Fibroblast of skin of abdomen (primary cell): ENCODE measurements at places on chromosomes 12 and 14.

- DNase-seq = no peak
Measured at GRCh38 chr14:95495538-95496025, 20.9 kb downstream of the SYNE3 start.

DNA sequence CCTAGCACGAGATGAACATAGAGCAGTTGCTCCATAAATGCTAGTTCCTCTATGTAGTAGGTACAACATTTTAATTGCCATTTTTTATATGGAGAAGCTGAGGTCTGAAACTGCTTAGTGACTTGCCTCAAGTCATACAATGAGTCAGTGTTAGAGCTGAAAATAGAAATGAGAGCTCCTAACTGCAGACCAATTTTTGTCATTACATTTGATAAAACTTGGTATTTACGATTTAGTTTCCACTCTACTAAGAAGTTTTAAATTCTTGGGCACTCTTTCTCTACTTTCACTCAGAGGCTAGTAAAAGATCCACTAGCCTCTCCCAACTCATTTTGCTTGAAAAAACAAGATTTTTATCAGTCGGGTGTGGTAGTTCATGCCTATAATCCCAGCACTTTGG lies 8.1 kb upstream of the TMED10 start:
- peak; percentile 31 for DNase-seq

DNA sequence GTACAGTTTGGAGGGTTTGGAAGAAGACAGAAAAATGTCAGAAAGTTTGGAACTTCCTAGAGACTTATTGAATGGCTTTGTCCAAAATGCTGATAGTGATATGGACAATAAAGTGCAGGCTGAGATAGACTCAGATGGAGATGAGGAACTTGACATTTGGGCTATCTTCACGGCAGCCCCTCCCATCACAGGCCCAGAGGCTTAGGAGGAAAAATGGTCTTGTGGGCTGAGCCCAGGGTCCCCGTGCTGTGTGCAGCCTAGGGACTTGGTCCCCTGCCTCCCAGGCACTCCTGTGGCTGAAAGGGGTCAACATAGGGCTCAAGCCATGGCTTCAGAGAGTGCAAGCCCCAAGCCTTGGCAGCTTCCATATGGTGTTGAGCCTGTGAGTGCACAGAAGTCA lies 79.0 kb downstream of the CMAS start:
- DNase-seq = no peak

DNA sequence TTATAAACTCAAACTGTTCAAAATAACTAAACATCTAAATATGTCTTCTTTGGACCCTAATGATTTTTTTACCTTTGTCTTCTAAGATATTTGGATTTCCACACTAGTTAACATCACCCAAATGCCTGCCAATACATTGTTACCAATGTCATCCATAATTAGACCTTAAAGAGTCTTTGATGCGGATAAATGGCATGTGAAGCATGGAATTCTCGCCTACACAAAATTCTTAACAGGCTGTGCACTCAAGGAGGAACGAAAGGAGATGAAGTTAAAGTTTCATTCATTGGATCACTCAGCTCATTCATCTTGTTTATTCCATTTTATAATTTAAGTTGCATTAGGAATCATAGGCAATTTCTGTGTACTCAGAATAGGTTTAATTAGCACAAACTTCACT lies 219.7 kb downstream of the ACSS3 start:
- peak; percentile 69 for DNase-seq

DNA sequence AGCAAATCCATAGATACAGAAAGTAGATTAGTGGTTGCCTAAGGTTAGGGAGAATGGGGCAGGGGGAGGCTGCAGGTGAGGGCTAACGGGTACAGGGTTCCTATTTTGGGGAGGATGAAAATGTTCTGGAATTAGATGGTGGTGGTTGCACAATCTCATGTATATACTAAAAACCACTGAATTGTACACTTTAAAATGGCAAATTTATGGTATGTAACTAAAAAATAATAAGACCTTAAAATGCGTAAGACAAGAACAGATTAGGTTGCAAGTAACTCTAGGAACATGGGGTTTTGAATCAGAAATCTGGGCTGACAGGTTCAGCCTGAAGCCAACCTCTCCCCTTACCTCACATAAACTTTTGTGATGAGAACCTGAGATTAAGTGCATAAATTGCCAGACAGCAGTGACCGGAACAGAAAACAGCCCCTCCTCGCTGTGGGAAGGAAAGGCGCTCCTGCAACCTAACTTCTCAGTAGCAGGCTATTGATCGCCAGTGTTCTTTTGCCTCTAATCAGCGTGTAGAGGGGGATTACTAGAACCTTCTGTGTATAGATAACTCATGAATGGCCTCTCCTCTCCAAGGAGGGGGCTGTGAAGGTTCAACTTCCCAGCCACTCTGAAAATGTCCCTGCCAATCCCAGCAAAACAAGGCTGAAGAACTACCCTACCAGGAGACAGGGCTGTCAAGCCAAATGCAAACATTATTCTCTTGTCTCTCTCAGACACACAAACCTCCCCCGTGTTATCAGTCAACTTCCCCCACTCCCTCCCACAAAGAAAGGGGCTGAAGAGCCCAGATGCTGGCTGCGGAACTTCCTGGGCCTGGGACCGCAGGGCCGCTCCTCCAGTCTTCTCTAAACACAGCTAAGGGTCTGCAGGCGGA lies 1.9 kb downstream of the SSH1 start:
- DNase-seq = no peak

GRCh38 chr12:121579190-121579791 lies 1.5 kb downstream of the KDM2B start:
- DNase-seq = no peak

GRCh38 chr14:96906434-96906833 lies 109.3 kb downstream of the VRK1 start:
- no peak for DNase-seq

DNA sequence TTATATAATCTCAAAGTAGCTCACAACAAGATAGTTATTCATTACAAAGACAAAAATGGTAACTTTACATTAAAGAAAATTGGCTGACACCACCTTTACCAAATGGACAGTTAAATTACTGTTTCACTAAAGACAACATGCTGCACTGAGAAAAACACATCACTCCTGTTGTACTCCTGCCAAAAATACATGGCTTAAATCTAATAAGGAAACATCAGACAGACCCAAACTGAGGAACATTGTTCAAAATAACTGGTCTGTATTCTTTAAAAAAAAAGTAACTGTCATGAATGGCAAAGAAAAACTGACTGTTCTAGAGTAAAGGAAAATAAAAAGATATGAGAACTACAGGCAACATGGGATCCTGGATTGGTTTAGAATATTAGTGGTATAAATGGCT lies 151.3 kb upstream of the DCN start:
- DNase-seq = no peak

- DNase-seq = no peak
Measured at GRCh38 chr12:76065917-76066316, 18.6 kb downstream of the NAP1L1 start.

DNA sequence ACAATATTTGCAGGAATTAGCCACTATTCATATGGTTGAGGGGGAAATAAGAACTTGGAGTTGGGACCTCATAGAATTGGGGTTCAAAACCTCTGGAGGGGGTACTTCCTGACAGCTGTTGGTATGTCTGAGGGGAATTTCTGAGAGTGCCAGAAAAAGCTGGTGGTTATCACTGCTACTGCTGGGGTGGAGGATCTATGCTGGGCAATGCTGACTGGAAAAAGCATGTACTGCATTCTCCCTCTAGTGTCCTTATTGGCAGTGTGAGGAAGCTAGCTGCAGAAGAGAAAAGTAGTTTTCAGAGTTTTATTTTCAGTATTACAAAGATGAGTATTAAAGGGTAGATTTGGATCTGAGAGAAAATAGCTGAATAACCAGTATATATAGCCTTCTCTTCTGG lies 88.8 kb downstream of the FUT8 start:
- no peak for DNase-seq

DNA sequence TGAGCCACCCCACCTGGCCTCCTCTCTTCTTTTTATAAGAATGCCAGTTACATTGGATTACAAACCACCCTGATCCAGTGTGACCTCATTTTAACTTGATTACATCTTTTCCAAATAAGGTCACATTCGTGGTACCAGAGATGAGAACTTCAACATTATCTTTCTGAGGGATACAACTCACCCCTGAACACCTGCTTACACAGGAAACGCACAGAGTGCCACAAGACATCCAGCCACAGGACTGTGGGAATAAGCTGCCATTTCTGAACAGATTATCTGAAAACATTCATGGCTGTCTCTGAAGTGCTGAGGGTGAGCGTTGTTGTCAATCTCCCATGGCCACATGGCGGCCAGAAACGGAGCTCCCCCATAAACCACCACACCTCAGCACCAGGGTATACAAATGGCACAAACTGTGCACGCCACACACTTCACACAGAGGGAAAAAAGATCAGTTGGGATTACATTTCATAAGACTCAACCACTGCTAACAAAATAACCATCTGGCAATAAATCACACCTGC lies 23.7 kb downstream of the FOXN3 start:
- no peak for DNase-seq

DNA sequence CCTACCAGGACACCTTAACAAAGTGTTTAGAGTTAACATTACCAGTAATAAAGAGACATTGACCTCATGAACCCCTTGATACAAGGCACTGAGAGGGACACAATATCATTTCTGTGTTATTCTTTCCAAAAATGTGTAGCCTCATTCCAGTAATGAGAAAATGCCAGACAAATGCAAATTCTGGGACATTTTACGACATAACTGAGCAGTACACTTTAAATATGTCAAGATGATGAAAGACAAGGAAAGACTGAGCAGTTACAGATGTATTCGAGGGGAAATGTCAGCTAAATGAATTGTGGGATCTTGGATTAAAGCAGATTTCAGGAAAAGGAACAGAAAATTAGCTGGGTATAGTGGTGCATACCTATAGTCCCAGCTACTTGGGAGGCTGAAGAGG lies 255.6 kb downstream of the ERC1 start:
- peak; percentile 67 for DNase-seq

GRCh38 chr12:106760184-106760531 lies 14.3 kb upstream of the RIC8B start:
- no peak for DNase-seq

DNA sequence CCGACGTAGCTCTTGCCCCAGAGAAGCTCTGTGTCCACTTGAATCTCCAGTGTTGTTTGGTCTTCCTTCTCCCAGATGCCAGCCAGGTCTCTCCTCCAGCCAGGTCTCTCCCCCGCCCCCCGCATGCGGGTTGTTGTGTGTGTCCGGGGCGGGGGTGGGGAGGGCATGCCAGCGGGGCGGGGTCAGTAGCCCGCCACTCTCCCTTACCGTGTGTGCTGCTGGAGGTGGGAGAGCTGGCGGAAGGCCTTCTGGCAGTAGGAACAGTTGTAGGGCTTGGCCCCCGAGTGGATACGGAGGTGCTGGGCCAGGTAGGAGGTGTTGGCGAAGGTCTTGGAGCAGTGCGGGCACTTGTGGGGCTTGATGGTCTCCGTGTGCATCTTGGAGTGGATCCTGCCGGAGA lies 9.2 kb upstream of the ING4 start:
- no peak for DNase-seq

DNA sequence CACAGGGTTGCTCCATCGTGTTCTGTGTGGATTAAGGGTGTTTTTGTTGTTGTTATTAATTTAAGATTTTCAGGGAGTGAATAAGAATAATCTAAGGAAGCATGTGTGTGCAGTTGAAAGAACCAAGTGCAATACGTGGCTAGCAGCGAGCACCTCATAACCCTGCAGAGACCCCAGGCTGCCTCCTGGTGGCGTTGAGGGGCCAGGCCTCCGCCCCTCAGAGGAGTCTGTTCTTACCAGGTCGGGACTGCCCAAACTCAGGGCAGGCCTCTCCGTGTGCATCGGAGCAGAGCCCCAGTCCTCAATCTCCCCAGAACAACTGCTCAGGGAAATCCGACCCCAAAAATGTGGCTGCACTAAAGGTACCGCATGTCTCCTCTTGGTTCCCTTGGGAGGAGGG lies 36.8 kb downstream of the IL31 start:
- DNase-seq = no peak

GRCh38 chr12:53951577-53952334 lies 2.9 kb upstream of the HOXC12 start:
- DNase-seq = no peak

- no peak for DNase-seq
Measured at GRCh38 chr14:90599748-90600507, 203.1 kb downstream of the CALM1 start.

GRCh38 chr12:51475543-51475942 lies 50.9 kb downstream of the SLC4A8 start:
- DNase-seq = no peak

DNA sequence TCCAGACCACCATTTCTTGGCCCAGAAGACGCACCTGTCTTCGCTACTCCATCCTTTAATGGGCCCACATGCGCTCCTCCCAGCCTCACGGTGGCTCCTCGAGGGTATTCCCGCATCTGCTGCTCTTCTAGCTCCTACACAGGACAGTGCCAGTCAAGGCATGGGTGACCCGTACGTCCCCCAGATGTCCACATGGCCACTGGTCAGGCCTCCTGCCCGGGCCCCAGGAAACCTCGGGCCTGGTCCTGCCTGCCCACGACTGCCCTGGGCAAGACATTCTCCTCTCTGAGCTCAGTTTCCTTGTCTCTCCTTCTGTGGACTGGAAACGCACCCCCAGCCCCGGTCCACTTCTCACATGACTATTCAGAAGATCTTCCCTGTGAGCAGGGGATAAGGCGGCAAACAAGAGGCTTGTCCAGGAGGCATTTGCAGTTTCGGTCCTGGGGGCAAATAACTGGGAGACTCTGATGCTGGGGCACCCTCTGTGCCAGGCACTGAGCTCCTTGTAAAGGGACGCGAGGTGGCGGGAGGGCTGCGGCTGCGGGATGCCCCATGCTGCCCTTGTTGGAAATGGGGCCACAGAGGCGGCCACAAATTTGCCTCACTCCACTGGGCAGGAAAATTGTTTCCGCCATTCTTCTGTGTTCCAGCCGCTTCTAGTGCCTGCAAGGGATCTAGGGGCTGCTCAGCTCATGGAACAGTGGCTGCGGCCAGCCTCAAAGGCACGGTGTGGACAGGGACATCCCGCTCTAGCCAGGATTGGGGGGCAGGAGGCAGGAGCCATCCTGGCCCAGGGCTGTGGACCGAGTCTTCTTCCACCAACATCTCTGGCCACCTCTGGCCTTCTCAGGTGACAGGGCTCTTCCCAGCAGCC lies 6.8 kb upstream of the BEGAIN start:
- DNase-seq = no peak

DNA sequence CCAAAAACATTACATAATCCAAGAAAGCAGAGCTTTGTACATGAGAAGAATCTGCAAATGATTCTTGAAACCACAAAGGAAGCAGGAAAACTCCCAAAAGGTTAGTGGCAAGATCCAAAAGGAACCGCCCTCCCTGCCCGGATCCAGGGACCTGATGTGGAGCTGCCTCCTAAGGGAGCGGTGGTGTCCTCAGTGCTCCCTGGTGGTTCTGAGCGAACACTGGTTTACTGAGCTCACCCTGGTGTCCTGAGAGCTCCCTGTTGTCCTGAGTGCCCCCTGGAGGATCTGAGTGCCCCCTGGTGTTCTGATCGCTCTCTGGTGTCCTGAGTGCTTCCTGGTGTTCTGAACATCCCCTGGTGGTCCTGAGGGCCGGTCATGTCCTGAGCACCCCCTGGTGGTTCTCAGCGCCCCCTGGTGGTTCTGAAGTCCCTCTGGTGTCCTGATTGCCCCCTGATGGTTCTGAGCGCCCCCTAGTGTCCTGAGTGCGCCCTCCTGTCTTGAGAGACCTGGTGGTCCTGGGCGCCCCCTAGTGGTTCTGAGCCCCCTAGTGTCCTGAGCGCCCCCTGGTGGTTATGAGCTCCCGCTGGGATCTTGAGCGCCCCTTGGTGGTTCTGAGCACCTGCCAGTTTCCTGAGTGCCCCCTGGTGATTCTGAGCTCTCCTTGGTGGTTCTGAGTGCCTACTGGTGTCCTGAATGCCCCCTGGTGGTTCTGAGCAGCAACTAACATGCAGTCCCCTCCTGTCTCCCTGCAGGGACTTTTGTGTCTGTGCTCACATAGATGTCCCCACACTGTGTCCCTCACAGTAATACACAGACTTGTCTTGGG lies 891.1 kb downstream of the TMEM121 start:
- DNase-seq = no peak
